Stimulated activated naive CD8-positive, alpha-beta T cell treated with anti-CD3 and anti-CD28 coated beads, Interleukin-15, Interleukin-2, amounts not matched to agents 100 U/mL and 50 U/mL, for 24 hours (primary cell): ENCODE measurements at places on chromosomes 11 and 22.

GRCh38 chr11:123104697-123105096 is 42.8 kb upstream of the HSPA8 start:
- no peak for DNase-seq

DNA sequence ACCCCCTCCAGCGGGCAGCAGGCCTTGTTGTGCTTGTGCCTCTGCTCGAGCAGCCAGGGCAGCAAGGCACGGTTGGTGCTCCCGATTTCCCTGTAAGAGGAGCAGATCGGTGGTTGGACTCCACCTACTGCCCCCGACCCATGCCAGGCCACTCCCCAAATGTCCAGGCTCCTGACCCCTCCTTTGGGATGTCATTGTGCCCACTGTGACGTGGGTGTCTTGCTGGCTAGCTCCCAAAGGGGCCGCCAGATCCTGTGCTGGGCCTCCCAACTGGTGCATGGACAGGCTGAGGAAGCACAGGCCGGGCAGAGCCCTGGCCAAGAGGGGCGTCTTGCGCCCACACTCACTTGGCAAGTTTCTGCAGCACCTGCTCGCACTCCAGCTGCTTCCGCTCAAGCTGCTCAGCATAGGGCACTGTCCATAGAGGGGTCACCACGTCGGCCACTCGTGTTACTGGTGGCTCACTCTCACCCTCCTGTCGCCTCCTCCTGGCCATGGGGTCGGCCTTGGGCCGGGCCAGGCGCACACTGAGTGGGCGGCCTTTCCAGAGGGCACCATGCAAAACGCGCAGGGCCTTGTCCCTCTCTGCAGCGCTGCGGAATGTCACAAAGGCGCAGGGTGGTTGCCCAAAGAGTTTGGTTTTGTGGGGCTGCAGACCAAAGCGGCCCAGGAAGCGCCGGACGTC is at the start of gene RANBP1:
Gene RANBP1, plus strand, starts transcription at position 414 of the 685 bp plus-strand sequence. Its CDS starts 81 bp downstream, at position 495.
- no peak for DNase-seq

GRCh38 chr22:25030636-25031035 is 78.1 kb downstream of the KIAA1671 start:
- DNase-seq = no peak

DNA sequence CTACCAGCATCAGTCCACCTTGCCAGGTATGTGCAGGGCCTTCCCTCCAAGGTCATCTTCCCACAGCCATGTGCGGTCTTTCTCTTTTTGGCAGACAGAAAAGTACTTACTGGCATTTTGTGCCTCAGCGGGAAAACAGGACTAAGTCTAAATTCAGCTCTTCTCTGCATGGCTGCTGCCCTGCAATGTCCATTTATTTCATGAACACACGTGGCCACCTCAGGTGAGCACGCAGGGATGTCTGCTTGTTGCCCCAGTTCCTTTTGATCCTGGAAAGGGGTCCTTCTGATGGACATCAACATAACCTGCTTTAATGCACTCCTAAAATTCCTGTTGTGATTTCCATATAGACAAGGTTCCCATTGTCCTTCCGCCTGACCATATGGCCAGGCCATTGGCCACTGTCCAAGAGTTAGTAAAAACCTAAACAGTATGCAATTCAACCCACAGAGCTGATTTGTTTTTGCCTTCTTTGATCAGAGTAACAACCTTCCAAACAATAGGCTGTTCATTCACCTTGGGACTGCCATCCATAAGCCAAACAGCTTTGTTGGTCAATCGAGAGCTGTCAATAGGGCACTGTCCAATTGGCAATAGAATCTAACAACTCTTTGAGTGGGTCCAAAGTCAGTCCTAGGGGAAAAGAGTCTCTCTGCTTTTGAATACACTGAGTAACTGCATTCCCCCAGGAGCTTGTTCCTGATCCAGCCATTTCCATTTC is 5.9 kb downstream of the TREH start:
- DNase-seq = no peak

DNA sequence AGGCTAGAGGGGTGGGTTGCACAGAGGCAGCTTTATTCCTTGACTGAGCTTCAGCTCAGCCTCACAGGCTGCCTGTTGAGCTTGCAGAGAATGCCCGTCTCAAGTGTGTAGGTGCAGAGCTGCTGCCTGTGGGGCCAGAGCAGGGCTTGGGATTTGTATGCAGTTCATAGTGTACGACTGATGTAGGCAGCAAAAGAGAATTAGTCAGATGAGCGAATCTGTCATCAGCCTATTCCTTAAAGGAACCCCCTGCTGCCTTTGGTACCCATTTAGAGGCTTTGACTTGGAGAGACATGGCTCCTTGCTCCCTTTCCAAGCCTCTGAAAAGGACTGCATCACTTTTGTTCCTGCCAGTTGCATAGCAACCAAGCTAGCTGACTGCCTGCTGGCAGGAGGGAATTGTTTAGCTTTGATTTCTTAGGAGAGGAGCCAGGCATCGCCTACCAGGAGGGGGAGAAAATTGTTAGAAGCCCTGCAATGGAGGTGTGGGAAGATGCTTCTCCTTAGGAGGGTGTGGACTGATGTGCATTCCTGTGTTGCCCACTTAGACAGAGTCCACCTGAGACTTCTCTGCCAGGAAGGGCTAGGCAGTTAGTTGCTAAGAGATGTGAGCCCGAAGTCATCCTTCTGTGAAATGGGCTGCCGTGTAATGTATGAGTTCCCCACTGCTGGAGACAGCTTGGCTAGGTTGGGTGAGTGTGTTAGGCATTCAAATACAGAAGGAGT is 10.9 kb downstream of the ACO2 start:
- DNase-seq = no peak

- no peak for DNase-seq
Observed at GRCh38 chr11:116202922-116203321, 569.9 kb downstream of the BUD13 start.

DNA sequence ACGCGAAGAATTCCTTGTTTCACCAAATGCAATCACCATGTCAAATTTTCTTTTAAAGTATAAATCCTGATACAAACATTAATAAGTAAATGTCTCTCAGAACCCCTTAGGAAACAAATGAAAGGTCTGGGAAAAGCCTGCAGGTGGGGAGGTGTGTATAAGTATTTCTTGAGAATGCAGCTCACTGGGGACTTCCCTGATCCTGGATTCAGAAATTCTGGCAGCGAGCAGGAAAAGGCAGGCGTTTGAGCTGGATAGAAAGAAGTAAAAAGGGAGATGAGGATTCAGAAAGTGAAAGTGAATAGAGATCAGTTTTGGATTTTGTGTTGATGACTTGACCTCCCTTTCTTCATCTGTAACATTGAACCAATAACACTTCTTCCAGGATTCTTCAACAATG is 68.3 kb upstream of the CTSC start:
- no peak for DNase-seq

DNA sequence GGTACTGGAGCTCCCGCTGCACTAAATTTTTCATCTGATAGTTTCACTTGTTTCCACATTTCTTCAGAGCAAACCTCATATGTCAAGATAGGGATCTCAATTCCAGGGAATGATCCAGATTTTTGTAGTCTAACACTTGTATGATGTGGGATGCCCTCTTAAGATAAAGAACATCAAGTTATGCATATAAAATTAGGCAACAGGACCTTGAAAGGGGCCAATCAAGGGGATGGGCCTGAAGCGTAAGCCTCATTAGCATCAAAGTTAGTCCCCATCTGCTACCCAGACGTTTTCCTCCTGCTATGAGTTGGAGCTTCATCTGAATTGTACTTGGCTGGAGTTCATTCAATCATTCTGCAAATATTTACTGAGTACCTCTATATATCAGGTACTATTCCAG is 17.5 kb downstream of the PDGFD start:
- no peak for DNase-seq

GRCh38 chr11:17257196-17257595 is 19.3 kb upstream of the NUCB2 start:
- no peak for DNase-seq

DNA sequence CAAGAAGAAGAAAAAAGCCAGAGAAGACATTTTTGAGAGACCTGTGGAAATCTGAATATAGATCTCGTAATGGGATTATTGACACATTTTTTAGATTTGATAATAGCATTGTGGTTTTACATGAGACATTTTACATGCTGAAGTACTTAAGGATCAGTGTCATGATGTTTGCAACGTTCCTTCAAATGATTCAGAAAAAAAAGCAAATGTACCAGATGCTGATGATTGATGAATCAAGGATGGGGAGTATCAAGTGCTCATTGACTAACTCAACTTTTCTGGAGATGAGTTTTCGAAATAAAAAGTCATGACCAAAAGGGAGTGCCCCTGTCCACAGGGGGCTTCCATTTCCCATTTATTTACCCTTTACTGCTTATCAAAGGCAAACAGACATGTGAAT is 207.0 kb upstream of the SORL1-AS1 start:
- DNase-seq = no peak

- no peak for DNase-seq
Observed at GRCh38 chr22:39452740-39453040, 4.1 kb upstream of the MGAT3 start.

GRCh38 chr11:18394275-18394927 is at the start of gene LDHA:
Gene LDHA (plus strand): TSS chr11:18394563. CDS start chr11:18396843, 2,280 bp downstream.
- peak; percentile 100 for DNase-seq

DNA sequence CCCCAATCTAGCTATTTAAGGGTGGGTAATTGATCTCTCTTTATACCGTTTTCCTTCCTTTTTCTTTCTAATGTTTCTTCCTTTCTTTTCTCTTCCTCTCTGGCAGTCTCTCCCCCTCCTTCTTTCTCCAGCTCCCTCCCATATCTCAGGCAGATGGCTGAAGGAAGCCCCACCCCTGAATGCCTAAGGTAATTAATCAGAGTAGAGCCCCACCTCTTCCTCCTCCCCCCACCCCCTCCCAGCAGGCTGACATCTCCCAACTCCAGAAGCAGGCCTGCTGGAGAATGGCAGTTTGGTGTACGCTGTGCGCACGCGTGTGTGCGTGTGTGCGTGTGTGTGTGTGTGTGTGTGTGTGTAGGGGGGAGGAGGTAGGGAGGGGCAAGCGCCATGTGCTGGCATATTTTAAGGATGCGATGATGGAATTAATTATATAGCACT is 122.6 kb downstream of the APOL5 start:
- peak; percentile 19 for DNase-seq

DNA sequence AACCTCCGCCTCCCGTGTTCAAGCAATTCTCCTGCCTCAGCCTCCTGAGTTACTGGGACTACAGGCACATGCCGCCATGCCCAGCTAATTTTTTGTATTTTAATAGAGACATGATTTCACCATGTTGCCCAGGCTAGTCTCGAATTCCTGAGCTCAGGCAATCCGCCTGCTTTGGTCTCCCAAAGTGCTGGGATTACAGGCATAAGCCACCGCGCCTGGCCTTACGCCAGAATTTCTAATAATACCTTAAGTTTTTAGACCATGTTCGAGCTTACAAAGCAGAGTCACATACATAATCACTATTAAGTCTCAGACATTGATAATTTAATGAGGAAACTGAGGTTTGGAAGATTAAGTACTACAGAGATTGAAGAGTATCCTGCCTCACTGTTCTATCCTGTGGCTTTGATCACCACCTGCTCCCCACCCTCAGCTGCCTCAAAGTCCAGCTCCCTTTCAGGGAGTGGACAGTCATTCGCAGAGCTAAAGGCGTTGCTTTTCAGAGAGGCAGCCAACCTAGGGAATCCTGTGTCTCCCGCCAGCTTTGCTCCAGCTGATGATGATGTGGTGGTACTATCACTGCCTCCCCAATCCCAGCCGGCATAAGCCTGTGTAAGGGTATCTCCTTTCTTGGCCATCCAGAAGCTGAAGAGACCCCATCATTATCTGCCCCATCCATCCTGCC is 7.7 kb downstream of the UBASH3B start:
- no peak for DNase-seq

- no peak for DNase-seq
Observed at GRCh38 chr11:1820463-1821325, 14.1 kb upstream of the SYT8 start.

DNA sequence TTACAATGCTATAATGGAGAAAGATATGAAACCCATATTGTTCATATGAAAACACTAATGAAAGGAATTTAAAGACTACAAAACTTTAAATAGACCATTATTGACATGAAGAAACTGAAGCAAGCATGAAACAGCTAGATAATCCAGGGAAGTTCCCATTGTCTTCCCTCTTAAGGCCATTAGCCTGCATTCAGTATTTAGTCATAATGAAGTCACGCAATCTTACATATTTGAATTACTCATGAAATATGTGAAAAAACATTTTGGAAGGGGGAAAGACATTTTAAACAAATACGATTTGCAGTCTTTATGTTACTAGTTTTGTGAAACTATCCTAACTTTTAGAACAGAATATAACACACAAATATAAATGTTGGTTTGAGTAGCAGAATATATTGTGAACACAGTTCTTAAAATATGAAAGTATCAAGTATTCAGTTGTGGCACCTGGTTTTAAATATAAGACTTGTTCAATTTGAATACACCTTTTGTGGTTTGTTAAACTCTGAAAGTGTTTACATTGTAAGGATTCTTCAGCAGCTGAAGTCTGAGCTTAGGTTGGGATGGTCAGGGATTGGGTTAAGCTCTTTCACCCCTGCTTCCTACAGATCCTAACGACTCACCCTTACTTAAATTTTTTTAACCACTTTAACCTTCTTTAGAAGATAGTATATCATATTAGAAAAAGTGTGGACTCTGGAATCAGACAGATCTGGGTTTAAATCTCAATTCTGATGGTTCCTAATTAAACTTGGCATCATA is 500.3 kb upstream of the TENM4 start:
- DNase-seq = no peak

DNA sequence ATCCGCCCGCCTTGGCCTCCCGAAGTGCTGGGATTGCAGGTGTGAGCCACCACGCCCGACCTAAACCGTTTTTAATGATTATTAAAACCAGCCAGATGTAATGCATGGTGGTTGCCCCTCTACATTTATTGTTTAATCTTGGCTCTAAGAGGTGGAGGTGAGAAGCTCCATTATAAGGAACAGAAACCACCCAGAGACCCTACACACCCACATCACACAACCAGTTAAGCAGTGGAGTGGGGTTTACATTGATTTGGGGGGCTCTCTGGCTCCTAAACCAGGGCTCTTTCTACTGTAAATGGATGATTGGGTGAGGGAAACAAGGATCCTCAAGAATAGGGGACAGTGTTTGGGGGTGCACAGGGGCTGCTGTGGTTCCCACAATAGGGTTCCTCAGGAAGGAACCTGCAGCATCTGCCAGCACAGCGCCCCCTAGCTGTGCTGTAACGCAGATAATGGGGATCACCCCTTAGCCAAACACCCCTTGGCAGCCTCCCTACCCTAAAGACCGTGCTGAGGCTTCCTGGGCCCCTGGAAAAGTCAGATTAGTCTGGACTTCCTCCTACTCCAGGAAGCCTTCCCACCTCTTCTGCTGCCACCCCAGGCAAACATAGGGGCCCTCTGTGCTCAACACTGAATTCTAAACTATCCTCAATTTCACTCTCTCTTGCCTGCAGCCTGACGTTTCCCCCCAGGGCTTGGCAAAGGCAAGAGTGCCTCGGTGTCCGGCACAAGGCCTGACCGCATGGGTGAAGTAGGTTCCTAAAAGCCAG is 2.4 kb downstream of the MPST start:
- peak; percentile 69 for DNase-seq
